NCI-H1092 (cell line): ENCODE measurements at places on chromosomes 2 and 18.

GRCh38 chr2:44964752-44965236 lies 23.3 kb downstream of the SIX3 start:
- peak; percentile 32 for DNase-seq

DNA sequence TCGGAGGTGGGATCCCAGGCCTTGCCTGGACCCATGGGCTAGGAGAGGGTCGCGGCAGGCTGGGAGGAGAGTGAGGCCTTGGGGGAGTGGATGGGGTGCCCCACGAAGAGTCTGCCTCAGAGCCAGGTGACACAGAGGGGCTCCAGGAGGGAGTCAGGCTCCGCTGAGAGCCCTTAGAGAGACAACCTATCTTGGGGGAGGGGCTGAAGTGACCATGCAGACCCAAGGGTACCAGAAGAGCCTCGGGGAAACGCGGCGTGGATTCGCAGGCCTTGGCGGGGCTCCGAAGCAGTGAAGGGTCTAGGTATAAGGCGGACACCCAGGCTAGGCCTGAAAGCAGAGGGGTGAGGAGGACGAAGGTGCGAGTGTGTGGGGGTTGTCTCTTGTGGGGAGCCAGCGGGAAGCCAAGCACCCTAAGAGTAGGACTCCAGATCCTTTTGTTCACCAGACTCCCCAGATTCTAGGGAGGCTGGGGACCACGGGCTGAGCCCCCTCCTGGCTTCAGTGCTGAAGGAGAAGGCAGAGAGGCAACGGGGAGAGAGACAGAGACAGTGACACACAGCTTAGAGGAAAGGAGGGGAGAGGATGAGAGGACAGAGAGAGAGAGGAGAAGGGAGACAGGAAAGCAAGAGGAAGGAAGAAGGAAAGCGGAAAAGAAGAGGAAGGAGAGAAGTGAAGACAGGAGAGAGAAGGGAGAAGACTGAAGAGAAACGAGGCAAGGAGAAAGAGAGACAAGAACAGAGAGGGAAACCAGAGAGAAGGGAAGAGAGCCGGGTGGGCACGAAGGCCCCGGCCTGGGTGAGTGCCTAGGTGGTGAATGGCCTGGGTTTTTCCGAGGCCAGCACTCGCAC lies 1.1 kb upstream of the HOXD11 start:
- DNase-seq, result no peak

- no peak for DNase-seq
These were observed 274.4 kb downstream of the ERBB4 start for GRCh38 chr2:212264187-212264586.

DNA sequence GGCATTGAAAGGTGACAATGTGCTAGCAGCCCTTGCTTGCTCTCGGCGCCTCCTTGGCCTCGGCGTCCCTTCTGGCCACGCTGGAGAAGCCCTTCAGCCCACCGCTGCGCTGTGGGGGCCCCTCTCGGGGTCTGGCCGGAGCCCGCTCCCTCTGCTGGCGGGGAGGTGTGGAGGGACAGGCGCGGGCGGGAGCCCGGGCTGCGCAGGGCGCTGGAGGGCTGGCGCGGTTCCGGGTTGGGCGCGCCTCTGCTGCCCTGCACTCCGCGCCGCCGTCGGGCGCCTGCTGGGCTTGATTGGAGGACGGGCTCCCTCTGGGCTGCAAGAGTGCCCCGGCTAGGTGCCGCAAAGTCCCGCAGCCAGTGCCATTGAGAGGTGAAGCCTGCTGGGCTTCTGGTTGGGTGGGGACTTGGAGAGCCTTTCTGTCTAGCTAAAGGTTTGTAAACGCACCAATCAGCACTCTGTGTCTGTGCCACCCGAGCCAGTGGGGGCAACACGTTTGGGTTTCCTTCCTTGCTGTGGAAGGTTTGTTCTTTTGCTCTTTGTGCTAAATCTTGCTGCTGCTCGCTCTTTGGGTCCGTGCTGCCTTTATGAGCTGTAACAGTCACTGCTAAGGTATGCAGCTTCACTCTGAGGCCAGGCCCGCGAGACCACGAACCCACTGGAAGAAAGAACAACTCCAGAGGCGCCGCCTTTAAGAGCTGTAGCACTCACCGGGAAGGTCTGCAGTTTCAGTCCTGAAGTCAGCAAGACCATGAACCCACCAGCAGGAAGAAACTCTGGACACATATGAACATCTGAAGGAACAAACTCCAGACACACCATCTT lies 14.8 kb upstream of the IMP4 start:
- DNase-seq, result no peak
